ENCODE measurements at places on chromosomes 5 and 9.

GRCh38 chr5:107705402-107706014 lies 34.8 kb upstream of the EFNA5 start:
- no peaks in the 10 kb centered on the region for H3K4me1 ChIP-seq
- no peaks in the 10 kb centered on the region for H3K27me3 ChIP-seq
- no peak overlapping the region for H3K27ac ChIP-seq
- H3K36me3 ChIP-seq = no peaks in the 10 kb centered on the region
- H3K4me3 ChIP-seq = no peak overlapping the region
- no peak for DNase-seq

DNA sequence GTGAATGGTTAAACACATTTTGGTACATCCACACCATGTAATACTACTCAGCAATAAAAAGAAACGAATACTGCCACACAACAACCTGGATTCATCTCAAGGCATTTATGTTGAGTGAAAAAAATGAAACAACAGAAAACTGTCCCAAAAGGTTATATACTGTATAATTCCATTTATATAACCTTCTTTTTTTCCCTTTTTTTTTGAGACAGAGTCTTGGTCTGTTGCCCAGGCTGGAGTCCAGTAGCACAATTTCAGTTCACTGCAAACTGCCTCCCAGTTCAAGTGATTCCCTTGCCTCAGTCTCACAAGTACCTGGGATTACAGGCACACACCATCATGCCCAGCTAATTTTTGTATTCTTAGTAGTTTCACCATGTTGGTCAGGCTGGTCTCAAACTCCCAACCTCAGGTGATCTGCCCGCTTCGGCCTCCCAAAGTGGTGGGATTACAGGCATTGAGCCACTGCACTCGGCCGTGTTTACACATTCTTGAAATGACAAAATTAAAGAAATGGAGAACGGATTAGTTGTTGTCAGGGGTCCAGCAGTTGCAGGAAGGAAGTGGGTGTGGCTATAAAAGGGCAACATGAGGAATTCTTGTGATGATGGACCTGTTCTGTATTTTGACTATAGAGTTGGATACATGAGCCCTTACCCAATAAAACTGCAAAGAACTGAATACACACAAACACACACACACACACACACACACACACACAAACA lies 17.4 kb downstream of the PPP6C start:
- no peak for DNase-seq
- no peaks in the 10 kb centered on the region for H3K36me3 ChIP-seq

GRCh38 chr9:136865768-136866103 lies 372 bp downstream of the EDF1 start:
- peak overlapping the region; percentile 87 for H3K4me3 ChIP-seq
- DNase-seq = no peak
- peaks cover 27% of the 10 kb centered on the region for H3K4me1 ChIP-seq
- no peaks in the 10 kb centered on the region for H3K27me3 ChIP-seq
- no peaks in the 10 kb centered on the region for H3K36me3 ChIP-seq
- H3K27ac ChIP-seq = peak overlapping the region; percentile 96

- no peak overlapping the region for H3K4me3 ChIP-seq
- no peaks in the 10 kb centered on the region for H3K27me3 ChIP-seq
- DNase-seq = no peak
Measured at GRCh38 chr9:22052376-22052945, 43.4 kb upstream of the CDKN2B start.

DNA sequence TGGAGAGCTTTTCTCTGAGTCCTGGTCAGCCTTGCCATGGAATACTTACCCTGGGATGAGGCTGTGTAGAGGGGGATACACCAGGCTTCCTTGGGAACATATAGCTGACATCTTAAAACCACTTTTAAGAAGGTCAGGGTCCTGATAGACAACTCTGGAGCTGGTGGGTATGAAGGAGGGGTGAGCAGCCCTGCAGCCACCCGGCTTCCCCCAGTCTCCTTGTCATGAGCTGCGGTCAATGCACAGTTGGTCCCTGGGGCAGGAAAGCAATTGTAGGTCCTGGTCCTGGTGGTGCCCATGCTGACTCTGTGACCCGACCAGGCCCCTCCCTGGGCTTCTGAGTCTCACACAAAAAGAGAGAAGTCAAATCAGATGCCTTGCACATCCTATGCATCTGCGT lies 63.6 kb downstream of the MRPL36 start:
- H3K36me3 ChIP-seq = no peaks in the 10 kb centered on the region
- H3K27me3 ChIP-seq = no peaks in the 10 kb centered on the region
- no peak for DNase-seq
- H3K27ac ChIP-seq = no peak overlapping the region

DNA sequence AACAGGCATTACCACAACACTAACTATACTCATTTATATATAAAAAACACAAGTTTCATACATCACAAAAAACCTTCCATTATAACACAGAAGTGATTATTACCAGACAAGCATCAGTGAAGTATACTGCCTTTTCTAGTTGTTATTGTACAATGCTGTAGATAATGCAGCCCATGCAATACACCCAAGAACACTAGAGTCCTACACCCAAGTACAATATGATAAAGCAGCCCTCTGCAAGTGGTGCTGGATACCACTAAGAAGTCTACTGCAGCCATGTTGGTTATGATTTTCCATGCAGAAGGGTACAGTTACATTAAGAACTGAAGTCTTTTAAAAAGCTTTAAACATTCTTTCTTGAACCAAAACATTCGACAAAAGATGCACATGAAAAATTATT lies 10.3 kb downstream of the ZFAND5 start:
- no peaks in the 10 kb centered on the region for H3K27me3 ChIP-seq
- H3K36me3 ChIP-seq = peaks cover 69% of the 10 kb centered on the region
- peaks cover 78% of the 10 kb centered on the region for H3K4me1 ChIP-seq
- no peak overlapping the region for H3K4me3 ChIP-seq
- DNase-seq = no peak

- H3K27ac ChIP-seq = peak overlapping the region; percentile 84
- H3K27me3 ChIP-seq = no peaks in the 10 kb centered on the region
- H3K4me3 ChIP-seq = no peak overlapping the region
- no peaks in the 10 kb centered on the region for H3K36me3 ChIP-seq
- DNase-seq = no peak
Measured at GRCh38 chr9:122090287-122090883, 2.7 kb downstream of the TTLL11 start.

DNA sequence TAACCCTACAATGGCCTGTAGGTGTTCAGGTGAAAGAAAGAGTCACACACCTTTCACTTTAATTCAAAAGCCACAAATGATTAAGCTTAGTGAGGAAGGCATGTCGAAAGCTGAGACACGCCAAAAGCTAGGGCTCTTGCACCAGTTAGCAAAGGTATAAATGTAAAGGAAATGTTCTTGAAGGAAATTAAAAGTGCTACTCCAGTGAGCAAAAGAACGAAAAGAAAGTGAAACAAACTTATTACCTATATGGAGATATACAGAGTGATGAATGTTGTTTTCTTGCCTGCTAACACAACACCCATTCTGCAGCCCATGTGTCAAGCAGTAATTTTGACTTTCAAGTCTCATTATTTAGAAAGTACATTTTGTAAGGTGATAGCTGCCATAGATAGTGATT lies 254.2 kb upstream of the SLC24A2 start:
- no peak overlapping the region for H3K4me3 ChIP-seq
- no peaks in the 10 kb centered on the region for H3K36me3 ChIP-seq
- no peak overlapping the region for H3K27ac ChIP-seq
- no peaks in the 10 kb centered on the region for H3K4me1 ChIP-seq

GRCh38 chr9:33147416-33148169 lies 19.5 kb downstream of the B4GALT1 start:
- H3K36me3 ChIP-seq = no peaks in the 10 kb centered on the region
- no peak overlapping the region for H3K4me3 ChIP-seq
- peaks cover 89% of the 10 kb centered on the region for H3K4me1 ChIP-seq
- no peak for DNase-seq
- H3K27me3 ChIP-seq = no peaks in the 10 kb centered on the region
- H3K27ac ChIP-seq = no peak overlapping the region

Measured in gastrocnemius medialis (tissue), 4 donors.